Brain pericyte (primary cell): ENCODE measurements at places on chromosomes 11 and 22.

GRCh38 chr22:17606496-17606895, 22.1 kb downstream of the ATP6V1E1 start:
- no peak for DNase-seq

DNA sequence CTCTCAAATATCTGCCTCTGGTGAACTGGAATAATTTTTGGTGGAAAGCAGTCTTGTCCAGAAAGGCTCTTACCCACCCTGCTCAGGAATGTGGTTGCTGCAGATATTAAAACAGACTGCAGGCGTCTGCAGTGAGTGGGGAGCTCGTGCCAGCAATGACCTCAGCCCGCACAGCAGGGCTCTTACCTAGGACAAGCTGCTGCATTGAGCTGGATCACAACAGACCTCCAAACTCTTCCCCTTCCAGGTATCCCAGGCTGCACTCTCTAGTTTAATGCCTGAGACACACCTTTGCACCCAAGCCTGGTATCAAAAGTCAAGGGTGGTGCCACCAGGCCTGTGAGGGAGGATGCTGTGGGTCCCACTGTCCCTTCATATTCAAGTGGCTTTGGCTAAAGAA, 69.7 kb upstream of the CDON start:
- DNase-seq: no peak

DNA sequence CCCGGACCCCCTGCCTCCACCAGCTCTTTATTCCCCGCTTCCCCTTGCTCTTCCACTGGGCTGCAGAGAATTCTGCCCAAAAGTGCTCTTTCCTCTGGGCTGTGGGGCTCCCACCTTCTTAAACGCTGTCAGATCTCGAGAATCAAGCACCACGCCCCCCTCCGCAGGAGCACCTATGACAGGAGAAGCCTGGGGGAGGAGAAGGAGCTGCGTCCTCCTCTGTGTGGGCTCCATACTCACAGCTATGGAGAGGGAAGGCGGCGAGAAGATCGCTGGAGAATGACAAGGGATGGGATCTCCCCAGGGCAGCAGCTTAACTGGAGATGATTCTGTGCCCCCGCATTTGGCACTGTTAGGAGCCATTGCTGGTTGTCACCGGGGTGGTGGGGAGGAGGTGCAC, 19.7 kb downstream of the SHISAL1 start:
- no peak for DNase-seq

- DNase-seq: no peak
Measured at GRCh38 chr22:49975543-49976389, 15.2 kb downstream of the PIM3 start.

DNA sequence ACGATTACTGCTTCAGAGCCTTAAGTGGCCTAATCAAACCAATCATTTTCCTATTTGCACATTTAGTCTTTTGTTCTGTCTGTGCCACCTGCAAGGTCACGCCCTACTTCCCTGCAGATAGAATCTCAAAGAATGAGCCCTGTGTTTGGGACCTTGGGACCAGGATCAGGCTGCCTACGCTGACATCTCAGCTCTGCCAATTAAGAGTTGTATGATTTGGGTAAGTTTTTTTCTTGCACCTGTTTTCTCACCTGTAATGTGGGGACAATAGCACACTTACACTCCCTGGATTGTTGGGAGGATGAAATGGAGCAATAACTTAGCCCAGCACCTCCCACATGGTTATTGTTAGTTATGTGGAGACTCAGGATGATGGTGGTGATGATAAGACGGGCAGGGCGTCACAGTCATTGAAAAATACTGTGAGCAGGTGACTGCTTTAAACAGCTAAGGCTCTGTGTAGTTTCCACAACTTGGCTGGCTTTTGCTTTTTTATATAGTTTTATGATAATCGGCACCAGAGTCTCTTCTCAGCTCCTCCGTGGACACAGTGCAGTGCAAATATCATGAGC, 155.0 kb downstream of the ADAMTS15 start:
- DNase-seq: no peak

DNA sequence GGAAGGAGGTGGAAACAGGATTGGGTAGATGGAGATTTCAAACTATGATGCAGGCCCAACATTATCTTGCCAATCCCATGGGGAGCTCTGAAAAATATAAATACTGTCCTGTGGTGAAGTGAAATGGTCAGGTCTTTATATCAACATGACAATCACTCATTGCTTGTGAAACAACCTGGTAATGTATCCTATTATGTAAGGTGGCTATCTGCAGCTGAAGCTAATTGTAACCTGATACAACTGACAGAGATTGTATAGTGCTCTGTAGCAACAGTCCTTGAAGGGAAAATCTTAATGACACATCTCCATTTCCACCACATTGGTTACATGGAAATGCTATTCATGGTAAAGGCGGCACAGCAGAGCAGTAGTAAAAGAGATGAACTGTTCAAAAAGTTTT, 20.7 kb upstream of the CHORDC1 start:
- DNase-seq: no peak

DNA sequence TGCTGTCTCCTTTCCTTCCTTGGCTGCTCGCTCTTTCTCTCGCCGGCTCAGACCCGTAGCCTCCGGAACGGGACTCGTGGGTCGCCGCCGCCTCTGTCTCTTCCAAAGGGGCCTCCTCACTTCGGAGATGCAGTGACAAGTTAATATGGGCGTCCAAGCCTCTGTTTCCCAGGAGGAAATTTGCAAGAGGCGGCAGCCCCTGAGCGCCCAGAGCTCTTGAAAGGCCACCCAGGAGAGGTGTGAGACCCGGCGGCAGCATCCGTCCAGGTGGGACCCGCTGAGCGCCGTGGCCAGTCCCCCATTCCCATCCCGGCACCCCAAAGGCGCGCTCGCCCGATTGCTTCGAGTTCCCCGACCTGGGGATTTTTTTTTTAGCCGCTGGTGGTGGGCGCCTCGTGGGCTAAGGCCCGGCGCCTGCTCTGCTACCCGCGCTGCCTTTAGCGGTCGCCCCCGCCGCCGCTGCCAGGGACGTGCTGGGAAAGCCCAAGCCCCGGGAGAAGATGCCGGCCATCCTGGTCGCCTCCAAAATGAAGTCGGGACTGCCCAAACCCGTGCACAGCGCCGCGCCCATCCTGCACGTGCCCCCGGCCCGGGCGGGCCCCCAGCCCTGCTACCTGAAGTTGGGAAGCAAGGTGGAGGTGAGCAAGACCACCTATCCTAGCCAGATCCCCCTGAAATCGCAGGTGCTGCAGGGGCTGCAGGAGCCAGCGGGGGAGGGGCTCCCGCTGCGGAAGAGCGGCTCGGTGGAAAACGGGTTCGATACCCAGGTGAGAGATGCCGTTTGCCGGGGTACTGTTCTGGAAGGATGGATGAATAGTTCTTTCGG, 772 bp downstream of the NAV2 start:
- DNase-seq: no peak

DNA sequence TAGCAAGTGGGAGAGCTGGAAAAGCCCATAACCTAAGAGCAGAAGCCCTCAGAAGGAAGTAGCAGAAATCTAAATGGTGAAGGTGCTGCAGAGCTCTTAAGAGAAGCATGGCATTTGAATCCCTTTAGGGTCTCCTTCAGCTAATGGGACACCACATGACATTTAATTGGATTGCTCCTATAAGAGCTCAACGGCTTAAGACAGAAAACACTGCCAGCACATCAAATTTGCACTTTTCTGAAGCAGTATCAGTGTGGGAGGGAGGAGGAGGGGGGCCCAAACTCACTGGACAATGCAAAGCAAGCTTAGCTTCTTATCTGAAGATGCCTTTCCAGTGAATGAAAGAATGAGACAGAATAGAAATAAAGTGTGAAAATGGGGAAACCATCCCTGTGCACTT, 287.9 kb upstream of the MTNR1B start:
- no peak for DNase-seq

DNA sequence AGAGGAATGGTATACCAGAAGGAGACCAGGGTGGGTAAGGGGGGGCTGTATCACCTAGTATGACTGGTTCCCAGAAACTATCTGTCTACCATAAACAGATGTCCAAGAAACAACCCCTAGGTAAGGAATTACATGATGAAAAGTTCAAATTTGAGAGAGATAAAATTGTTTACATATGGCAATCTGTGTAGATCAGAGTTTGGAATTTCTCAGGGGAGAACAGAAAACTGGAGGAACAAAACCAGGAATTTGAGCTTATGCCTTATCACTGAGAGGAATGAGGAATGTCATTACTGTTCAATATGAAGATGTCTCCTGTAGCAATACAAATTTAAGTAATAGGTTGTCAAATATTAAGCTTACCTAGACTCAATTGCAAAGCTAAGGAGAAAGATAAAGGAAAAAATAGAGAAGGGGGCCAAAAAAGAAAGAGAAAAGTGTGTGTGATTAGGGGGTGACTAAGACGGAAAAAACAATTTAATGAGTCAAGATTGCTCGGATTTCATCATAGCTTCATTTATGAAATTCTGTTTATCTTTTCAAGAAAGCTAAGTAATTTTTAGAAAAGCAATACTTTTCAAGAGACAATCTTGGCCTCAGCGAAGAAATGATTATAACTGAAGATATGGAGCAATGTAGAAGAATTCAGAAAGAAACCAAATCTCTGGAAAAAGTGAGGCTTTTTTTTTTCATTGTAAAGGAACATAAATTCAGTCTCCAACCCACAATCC, 117.8 kb downstream of the APOL5 start:
- DNase-seq: no peak

DNA sequence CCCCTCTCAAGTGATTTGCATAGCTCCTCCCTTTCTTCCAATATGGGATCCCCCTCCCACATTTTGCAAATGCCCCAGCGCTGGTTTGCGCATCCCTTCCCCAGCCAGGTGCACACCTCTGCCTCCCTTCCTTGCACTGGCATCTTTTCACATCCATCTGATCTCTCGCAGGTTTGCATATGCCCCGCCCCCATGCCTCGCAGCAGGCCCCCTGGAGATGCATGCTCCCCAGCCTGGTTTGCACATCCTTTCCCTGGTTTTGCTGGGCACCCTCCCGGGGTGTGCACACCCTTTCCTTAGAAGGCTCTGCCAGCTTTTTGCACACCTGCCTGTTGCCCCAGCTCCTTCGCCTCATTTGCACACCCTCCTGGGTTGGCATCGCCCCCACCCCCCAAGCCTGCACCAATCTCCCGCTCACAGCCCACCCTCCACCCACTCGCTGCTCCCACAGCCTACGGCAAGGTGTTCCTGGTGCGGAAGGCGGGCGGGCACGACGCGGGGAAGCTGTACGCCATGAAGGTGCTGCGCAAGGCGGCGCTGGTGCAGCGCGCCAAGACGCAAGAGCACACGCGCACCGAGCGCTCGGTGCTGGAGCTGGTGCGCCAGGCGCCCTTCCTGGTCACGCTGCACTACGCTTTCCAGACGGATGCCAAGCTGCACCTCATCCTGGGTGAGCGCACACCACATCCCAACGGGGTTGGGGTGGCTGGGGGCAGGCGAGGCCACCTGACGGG, 917 bp downstream of the RPS6KA4 start:
- DNase-seq: no peak

GRCh38 chr11:62905927-62906531, 15.1 kb downstream of the CHRM1 start:
- DNase-seq: peak; percentile 72

- DNase-seq: no peak
Measured at GRCh38 chr11:36395978-36396736, 100.1 kb downstream of the PRR5L start.

DNA sequence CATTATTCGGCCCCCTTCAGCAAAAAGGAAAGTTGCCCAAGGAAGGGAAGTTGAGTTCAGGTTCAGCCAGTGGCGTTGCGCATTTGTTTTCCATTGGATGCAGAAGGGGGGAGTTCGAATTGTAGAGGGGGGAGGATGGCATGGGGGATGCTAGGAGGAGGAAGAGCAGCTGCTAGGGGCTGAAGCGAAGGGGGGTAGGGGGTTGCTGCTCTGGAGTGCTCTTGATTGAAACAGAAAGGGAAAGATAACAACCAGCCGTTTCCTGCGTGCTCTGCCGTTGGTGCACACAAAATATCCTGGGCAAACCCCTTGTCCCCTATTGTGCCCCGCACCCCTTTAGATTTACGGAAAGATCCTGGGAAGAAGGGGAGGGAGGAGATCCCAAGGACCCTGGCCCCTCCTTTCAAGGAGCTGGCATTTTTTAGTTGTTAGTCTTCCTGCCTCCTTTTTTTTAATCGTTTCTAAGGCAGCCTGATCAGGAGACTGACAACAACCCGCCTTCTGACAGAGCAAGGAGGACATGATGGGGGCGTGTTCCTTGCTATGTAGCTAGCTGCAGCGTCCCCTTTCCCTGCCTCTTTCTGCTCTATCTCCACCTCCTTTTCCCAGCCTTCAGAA, 2.1 kb downstream of the KMT2A start:
- peak; percentile 67 for DNase-seq

GRCh38 chr11:115996125-115996807, 492.1 kb upstream of the CADM1 start:
- DNase-seq: no peak
